ENCODE measurements at places on chromosomes 16 and 17.

DNA sequence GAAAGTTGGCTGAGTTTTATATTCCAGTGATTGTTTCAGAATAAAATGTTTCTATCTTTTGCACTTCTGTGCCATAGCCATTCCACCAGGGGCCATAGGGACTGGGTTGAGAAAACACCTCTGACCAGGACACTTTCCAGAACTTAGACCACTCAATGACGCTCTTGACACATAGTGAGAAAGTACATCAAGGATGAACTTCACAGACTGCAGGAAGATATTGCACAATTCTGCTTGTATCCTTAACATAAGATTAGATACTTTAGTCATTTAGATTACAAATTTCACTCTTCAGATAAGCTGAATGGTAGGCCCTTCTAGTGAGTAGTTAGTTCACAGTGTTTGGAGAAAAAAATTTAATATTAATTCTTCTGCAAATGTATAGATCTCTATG is 13.0 kb upstream of the MPHOSPH6 start:
- no peak for DNase-seq

DNA sequence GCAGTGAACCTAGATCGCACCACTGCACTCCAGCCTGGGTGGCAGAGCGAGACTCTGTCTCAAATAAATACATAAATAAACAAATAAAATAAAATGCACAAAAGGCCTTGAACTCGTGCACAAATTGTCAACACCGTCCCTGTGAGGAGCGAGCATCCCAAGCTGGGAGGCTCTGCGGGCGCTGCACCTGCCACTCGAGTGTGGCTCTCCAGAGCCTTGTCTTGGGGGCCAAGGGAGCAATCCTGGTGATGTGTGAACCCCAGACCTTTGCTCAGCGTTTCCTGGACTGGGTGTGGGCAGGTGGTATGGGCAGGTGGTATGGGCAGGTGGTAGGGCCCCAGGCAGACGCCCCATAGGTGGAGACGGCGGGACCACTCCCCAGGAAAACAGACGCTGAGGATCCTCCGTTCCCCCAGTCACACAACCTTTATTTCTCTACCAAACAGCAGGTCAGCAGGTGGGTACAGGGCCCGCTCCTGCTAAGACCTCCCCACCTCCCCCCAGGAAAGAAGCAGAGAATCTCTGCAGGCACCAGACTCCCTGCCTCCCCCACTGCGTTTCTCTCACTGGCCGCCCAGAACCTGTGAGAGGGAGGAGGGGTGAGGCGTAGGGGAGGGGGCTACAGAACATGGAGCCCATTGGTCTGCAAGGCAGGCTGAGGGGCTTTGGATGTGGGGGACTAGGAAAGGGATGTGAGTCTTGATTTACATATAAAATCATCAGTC is 7.4 kb upstream of the P2RX1 start:
- DNase-seq, result no peak

GRCh38 chr16:48409839-48410632 is 24.8 kb upstream of the SIAH1 start:
- DNase-seq, result no peak

- DNase-seq, result no peak
Measured at GRCh38 chr17:61805399-61805798, 57.9 kb downstream of the BRIP1 start.

DNA sequence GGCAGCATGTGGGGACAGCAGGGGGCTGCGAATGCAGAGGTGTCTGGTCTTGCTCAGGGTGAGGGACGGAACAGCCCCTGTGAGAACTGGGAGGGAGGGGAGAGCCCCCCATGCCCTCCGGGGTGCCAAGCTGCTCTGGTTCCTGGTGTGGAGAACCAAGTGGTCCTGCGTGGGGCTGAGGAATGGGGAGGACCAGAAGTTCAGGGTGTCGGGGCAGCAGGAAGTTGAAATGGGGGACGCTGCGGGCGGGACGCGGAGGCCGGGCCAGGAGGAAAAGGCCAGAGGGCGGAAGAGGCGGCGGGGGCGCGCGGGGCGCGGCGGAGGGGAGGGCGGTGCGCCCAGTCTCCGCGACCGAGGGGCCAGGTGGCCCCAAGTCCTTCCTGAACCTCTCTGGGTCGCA is 3.6 kb downstream of the ALDH3A1 start:
- DNase-seq, result no peak

- DNase-seq, result no peak
Measured at GRCh38 chr17:43721537-43722268, 36.9 kb downstream of the SOST start.

Data from left ventricle myocardium superior (tissue), 1 donor.